ENCODE measurements at places on chromosomes 6 and 20. TPM values are rescaled to one million over a fixed set of nuclear protein-coding genes. Genes with fewer than 3 reads are reported as not detected.

GRCh38 chr6:38266921-38267354 lies 372.8 kb downstream of the BTBD9 start:
- DNase-seq: no peak

DNA sequence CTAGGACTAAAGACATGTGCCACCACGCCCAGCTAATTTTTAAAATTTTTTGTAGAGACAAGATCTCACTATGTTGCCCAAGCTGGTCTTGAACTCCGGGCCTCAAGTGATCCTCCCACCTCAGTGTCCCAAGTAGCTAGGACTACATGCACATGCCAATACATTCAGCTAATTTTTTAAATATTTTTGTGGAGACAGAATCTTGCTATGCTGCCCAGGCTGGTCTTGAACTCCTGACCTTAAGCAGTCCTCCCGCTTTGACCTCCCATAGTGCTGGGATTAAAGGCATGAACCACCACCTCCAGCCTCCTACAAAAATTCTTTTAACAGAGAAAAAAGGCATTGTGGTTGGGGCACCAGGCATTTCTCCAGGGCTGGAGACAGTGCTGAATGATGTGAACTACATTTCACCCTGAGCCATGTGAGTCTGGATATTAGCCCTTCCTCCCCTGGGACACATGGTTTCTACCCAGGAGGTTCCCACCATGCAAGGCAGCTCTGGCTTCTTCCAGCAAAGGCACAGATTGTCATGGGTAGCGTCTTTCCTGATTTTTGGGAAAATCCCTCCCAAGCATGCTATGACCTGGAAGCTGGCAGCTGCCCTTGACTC lies 36.3 kb upstream of the CMTR1 start:
- peak; percentile 84 for DNase-seq

Gene SIGLEC1
- 0.08 TPM for total RNA-seq

GRCh38 chr6:13068586-13069210 lies 259.6 kb downstream of the TBC1D7 start:
- no peak for DNase-seq

- no peak for DNase-seq
Measured at GRCh38 chr6:25387483-25387882, 108.3 kb downstream of the CARMIL1 start.

- no peak for DNase-seq
Measured at GRCh38 chr6:149305372-149305771, 12.1 kb upstream of the TAB2 start.

Gene LPIN3
- 3.4 TPM for total RNA-seq

- no peak for DNase-seq
Measured at GRCh38 chr6:17242087-17242486, 39.1 kb upstream of the RBM24 start.

GRCh38 chr6:149056777-149057463 lies 260.6 kb upstream of the TAB2 start:
- peak; percentile 22 for DNase-seq

GRCh38 chr6:37473364-37474095 lies 26.2 kb downstream of the CCDC167 start:
- DNase-seq: no peak

- DNase-seq: peak; percentile 58
Measured at GRCh38 chr6:2632368-2632767, 118.4 kb downstream of the MYLK4 start.

GRCh38 chr6:84867521-84867920 lies 103.1 kb upstream of the TBX18 start:
- peak; percentile 60 for DNase-seq

DNA sequence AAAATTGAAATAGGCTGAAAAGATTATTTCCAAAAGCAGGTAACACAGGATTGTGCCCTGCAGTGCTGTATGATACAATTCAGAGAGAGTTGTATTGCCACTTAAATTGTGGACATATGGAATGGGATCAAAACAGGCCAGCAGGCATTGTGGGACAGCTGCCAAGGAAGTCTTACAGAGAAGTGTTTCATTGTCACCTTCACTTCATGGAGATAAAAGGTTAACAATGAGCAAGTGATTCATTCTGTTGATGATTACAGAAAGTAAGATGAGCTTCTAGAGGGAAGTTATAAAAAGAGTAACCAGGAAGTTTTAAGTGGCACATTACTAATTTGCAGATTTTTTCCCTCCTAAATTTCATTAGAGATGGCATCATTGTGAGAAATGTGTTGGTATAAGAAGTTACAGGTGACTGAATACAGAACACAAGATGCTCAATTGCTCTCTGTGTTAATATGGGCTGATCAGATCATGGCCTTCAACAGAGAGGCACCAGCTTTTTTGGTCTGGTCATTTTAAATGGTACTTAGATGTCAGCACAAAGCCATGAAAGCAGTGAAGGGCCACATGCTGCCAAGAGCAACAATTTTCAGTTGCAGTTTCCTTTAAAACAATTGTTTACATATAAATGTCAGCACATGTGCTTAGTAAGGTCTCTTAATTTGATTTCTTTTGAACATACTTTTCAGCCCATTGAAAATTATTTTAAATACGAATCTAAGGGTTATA lies 402.5 kb upstream of the FKBP1C start:
- no peak for DNase-seq

DNA sequence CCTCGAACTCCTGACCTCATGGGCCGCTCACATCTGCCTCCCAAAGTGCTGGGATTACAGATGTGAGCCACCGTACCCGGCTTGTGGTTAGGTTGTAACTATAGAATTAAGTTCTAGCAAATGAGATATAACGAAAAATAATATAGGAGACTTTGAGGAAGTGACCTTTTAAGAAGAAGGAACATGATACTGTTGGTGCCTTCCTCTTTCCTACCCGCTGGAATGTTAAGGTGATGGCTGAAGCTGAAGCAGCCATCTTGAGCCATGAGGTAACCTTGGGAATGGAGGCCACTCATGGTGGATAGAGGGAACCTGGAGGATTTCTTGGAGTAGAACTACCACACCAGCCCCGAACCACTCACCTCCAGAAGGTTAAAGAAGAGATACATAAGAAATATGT lies 48.1 kb upstream of the MDGA1 start:
- no peak for DNase-seq

Gene EPB41L1
- total RNA-seq: 13.5 TPM

DNA sequence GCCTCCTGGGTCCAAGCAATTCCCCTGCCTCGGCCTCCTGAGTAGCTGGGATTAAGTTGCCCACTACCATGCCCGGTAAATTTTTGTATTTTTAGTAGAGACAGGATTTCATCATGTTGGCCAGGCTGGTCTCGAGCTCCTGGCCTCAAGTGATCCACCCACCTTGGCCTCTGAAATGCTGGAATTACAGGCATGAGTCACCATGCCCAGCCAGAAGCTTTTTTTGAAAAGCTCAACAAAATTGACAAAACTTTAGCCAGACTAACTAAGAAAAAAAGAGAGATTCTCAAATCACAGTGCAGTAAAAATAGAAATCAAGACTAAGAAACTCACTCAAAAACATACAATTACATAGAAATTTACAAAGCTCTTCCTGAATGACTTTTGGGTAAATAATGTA lies 420.6 kb downstream of the COL12A1 start:
- peak; percentile 10 for DNase-seq

Gene ZNF311
- total RNA-seq: 1.3 TPM

Gene PRDM13
- not detected for total RNA-seq

Gene CFB
- 32.9 TPM for total RNA-seq

- peak; percentile 49 for DNase-seq
Measured at GRCh38 chr20:8545212-8545611, 413.1 kb downstream of the PLCB1 start.

Gene CCND3
- total RNA-seq: 28.1 TPM

Gene OR2J3
- total RNA-seq: not detected

- DNase-seq: no peak
Measured at GRCh38 chr6:56986611-56987010, 31.7 kb downstream of the BEND6 start.

Gene STX11
- 0.16 TPM for total RNA-seq

GRCh38 chr6:136113736-136114173 lies 136.4 kb downstream of the MTFR2 start:
- peak; percentile 80 for DNase-seq

Gene GINS1
- 7.9 TPM for total RNA-seq

Gene TXNDC5
- 333 TPM for total RNA-seq

- DNase-seq: peak; percentile 96
Measured at GRCh38 chr20:10671221-10671918, 2.4 kb downstream of the JAG1 start.

- no peak for DNase-seq
Measured at GRCh38 chr6:5522147-5522546, 260.8 kb downstream of the FARS2 start.
